ENCODE measurements at places on chromosomes 4 and X. TPM values are rescaled to one million over a fixed set of nuclear protein-coding genes. Genes with fewer than 3 reads are reported as not detected.
A peak's percentile ranks its signal among the peaks of the same experiment; 100 is the strongest.

Gene PABPC5
- 3.9 TPM for total RNA-seq

Gene SCARB2
- 102 TPM for total RNA-seq

Gene RNF212
- total RNA-seq, result 1.0 TPM

Gene TBX22
- total RNA-seq, result 0.21 TPM

Gene FDCSP
- total RNA-seq, result not detected

Gene FHDC1
- total RNA-seq, result 0.42 TPM

Gene LAGE3
- total RNA-seq, result 18.4 TPM

Gene UGT2B15
- not detected for total RNA-seq

Gene SAGE1
- not detected for total RNA-seq

Gene CT45A5
- total RNA-seq, result not detected

Gene KIF4A
- total RNA-seq, result 0.60 TPM

DNA sequence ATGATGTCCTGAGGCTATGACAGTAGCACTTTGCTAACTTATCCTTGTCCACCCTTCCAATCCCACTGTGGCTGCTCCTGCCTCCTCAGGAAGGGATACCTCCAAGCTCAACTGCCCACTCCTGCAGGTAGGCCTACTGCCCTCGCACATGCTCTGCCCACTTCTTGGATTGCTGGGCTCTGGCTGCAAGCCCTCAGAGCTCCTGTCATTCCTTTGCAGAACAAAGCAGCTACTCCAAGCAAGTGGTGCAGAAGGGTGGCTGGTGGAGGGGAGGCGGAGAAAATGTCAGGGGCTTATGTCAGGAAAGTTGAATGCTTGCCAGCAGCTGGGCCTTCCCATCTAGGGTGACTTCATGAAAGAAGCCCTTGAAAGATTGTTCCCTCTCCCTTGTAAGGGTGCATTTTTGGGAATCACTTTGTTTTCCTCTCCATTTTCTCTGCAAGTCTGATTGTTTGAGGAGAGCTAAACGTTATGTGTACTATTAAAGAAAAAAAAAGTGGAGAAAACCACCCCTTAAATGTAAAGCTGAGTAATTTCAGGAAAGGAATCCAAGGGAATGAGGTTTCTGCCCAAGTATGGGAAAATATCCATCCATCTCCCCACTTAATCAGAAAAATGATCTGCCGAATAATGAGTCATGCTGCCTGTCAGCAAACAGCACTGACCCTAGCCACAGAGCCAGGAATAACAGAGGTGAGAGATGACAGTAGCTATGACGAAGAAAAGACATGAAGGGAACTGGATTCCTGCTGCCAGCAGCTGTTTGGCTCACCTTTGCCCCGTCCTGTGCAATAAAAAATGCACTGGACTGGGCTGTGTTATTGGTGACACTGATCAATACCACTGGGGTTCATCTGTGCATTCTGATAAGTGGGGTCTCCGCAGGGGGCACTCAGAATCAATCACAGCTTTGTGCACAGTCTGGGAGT is 102.0 kb downstream of the RTL5 start:
- no peak for DNase-seq

DNA sequence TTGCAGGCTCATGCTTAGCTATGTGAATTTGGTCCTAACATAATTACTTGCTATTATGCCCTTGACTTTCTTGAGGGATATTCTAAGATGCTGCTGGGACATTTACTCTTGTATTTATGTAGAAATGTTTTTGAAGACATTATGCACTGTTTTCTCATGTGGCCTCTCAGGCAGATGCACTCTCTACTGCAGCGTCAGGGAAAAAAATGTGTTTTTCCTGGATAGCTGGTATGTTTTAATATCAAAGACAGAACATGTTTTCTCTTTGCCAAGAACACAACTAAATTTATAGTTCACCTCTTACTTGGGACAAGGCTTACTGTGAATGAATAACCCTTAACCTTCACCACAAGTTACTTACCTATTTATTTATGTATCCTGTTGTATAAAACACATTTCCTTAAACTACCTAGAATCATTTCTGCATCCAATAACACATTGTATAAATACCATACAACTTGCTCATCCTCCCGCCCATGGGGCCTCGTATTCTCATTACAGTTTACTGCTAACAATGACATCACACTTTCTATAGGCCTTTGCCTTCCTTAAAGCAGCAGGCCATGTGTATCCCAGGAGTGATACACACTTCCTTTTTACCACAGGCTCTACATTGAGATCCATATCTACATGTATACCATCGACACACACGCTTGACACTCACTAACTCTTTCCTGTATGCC is 178.7 kb downstream of the SLIT2 start:
- DNase-seq, result no peak

GRCh38 chr4:184343502-184344177 is 126.0 kb upstream of the ENPP6 start:
- peak; percentile 83 for DNase-seq

GRCh38 chr4:76990288-76991080 is 40.9 kb downstream of the SEPTIN11 start:
- no peak for DNase-seq

DNA sequence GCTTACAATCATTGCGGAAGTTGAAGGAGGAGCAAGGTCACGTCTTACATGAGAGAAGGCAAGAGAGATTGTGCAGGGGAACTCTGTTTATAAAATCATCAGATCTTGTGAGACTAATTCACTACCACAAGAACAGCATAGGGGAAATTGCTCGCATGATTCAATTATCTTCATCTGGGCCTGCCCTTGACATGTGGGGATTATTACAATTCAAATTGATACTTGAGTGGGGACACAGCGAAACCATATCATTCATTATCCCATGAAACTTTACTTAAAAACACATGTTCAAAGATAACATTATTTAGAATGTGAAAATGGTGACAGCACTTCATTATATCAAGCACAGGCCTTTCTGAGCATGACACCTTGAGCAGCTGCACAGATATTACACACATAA is 1087.8 kb downstream of the C4orf33 start:
- DNase-seq, result no peak

Measured in right cardiac atrium (tissue), 5 donors.